ENCODE measurements at places on chromosomes 1 and 21.
A peak's percentile ranks its signal among the peaks of the same experiment; 100 is the strongest.

GRCh38 chr1:165717918-165718515 is 19.7 kb upstream of the ALDH9A1 start:
- no peak for DNase-seq

DNA sequence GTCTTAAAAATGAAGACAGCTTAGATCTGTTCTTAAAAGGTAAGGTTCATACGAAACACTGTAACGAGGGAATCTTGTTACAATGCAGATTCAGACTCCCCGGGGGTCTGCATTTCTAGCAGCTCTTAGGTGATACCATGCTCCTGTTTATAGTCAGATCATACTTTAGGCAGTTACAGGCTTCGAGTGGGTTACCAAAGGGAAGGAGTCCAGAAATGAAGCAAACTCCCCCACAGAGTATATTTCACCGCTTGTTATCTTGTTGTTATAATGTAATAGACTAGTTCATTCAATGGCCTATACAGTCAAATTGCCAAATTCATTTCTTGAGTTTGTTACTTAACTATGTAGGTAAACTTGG is 601.1 kb downstream of the USP25 start:
- DNase-seq, result no peak

DNA sequence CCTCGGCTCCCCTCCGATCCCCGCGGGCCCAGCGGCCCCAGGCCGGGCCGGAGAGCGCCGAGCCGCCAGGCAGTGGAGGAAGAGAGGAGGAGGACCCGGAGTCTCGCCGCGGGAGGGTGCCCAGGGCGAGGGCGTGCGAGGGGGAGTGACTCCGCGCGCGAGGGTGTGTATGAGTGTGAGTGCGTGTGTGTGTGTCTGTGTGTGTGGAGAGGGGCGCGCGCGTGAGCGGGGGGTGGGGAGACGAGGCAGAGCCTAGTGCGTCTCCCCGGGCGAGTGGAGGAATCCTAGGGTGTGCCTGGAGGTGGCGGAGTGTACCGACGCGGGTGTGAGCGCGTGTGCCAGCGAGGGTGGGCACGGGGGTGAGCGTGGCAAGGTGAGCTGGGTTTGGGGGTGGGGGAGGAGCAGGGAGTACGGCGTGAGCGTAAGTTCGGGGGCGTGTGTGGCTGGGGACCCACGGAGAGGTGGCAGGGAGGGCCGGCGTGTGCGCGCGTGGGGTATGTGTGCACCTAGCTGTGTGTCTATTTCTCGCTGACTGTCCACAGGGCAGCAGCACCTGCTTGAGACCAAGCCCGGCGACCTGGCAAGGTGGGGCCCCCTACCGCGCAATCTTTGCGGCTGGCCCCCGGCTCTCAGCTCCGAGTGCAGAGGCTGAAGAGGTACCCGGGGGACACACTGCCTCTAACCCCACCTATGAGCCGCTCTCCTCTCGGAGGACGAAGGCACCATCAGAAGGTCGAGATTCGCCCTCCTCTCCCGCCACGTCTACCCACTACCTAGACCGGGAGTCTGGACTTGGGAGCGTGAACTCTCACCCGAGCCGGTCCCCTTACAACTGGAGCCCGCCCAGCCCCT is 784 bp upstream of the KCND3 start:
- no peak for DNase-seq

DNA sequence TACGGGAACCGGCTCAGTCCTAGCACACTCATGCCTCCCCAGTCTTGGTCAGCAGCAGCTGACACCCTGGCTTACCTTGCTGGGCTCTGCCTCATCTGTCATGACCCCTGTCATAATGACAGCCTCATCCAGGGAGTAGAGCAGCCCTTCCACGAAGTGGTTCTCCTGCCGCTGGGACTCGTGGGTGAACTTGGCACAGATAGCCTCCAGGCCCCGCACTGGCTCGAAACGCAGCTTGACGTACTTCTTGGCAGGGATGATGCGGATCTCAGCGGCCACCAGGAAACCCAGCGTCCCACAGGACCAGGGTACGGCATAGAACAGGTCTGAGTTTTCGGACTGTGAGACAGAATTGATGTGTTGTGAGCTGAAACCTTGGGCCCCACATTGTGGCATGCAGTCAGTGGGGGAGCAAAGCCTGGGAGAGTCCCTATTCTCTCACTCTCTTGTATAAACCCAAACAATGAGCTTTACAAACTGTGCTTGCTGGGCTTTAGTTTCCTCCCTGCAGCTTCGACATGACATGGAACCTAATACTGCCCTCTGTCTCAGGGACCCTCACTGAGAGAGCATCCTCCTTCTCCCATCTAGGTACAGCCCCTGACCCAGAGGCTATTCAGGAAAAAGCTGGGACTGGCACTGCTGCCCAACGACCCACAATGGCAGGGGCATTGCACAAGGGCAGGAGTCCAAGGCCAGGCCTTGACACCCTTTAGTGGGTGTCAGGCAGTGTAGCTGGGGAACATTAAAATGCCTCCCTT is 15.5 kb downstream of the DHCR24 start:
- DNase-seq, result no peak

DNA sequence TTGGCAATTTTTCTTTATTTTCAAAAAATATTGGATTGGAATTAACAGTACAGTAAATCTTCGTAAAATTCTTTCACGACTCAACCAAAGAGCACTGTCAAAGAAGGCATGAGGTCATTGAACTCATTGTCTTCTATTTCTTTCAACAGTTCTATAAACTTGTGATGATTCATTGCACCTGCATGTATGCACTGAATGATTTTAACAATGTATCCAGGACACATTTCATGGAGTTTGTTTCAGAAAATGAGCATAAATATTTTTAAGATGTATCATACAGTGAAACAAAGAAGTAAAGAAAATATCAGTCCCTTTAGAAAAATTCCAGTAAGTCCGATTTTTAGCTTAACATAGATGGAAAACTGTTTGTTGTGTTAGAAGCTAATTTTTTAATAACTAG is 33.6 kb upstream of the CD34 start:
- DNase-seq, result no peak

- DNase-seq, result no peak
These were observed 470.2 kb downstream of the CAMTA1 start for GRCh38 chr1:7255303-7256058.

GRCh38 chr1:93614986-93615581 is 66.6 kb downstream of the BCAR3 start:
- DNase-seq, result no peak

DNA sequence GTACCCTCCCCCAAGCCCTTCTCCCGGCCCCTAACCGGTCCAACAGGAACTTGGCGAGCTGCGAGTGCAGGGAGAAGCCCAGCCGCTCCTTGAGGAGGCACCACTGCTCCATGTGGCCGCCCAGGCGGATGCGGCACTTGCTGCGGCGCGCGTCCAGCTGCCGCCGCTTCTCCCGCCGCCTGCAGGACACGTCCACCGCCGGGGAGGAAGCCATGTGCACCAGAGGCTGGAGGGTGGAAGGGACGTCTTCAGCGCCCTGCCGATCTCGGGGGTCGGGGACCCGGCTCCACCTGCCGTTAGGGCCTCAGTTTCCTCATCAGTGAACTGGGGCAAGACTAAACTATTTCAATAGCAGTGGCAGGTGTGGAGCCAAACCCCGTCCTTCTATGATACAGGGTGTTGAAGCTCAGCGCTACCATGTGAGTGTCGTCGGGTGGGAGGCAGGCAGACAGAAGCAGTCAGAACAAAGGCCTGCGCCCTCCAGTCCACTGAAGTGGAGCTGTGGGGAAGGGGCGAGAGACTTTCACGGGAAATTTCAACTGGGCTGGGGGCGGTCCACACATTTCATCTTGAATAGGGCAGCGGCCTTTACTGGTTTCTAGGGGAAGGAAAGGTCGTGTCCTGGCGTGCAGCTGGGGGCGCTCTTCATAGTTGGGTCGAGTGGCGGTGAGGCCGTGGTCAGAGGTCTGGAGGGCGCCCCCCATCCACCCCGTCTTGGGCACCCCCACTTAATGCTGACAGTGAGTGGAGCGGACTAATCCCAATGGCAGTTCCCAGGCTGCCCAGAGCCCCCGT is 592 bp downstream of the ZNF692 start:
- peak; percentile 54 for DNase-seq

GRCh38 chr1:45570631-45571030 is 13.2 kb upstream of the NASP start:
- no peak for DNase-seq

GRCh38 chr1:183604038-183604808 is 14.0 kb upstream of the NCF2 start:
- DNase-seq, result no peak

DNA sequence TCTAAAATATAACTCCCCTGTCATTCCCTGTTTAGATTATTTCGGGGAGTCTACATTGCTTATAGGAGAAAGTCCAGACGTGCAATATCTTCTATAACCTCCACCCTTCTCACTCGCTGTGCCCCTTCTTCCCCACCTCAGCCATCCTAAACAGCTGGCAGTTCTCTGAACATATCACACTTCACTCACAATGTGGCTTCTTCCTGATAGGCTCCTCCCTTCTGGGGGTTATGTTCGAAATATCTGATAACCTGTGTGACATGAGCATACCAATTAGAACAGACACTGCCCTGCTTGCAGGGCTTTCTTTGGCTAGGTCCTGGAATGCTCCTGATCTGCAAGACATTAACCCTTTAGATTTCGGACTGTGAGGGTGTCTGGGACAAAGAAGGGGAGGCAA is 274.6 kb downstream of the NFIA start:
- no peak for DNase-seq

GRCh38 chr1:229950020-229950419 is 117.0 kb upstream of the GALNT2 start:
- DNase-seq, result no peak

DNA sequence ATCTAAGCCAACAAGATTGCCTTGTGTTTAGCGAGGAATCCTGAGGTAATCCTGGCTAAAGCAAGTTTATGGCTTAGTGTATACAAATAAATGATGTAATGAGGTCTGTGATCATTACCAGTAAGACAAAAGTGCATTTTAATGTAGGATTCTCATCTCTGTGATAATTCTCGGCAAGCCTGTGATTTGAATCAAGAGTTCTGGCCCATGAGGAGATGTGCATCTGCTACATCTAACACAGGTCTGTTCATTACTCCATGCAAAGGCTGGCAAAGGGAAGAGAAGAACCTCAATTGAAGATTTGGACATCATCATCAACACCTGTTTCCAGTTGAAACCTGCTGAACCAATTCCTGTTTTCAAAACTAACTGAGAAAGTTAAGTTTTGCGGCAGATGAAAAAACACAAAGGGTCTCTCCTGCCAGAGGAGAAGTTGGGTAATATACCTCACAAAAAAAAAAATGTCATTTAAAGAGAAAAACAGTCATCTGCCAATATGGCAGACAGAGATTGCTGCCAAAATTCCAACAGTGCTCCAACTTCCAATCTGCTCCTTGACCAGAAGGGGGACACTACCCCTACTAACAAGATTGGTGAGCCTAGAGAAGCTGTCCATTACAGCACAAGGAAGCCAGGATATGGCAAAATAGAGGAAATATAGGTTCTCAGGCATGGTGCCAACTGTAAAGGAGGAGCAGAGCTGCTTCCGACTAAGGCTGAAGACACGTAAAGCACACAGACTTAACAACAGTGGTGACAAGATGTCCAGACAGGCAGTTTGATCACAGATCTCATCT is 453.7 kb downstream of the TTLL7 start:
- DNase-seq, result no peak

DNA sequence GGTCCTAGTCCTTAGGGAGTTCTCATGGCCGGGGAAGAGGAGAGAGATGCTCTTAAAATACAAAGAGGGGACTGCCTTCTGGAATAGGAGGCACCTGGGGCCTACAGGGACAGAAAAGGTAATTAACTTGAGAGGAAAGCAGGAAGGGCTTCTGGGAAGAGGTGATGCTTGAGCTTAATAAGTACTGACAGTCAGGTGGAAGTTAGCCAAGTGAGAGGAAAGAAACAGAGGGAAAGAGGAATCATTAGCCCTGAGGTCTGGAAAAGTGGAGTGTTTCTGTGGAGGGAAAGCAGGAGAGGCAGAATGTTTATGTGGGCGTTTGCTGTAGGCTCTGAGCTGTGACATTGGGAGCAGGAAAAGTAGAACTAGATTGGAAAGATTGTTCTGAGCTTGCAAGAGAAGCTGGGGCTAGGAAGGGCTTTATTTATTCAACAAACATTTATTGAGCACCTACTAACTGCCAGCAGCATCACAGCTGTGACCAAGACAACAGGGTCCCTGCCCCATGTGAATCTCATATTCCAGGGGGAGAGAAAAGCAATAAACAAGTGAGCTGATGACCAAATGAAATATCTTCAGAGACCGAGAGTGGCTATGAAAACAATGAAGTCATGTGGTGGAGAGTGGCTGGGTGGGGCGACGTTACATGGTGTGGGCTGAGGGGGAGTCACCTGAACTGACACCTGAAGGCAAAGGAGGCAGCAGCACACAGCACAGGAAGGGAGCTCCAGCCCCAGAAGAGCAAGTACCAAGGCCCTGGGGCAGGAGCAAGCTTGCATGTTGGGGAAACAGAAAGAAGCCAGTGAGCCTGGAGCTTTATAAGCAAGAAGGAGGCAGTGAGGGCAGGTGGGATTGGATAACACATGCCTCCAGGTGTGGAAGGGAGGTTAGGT is 4.4 kb upstream of the FNDC5 start:
- DNase-seq, result no peak

GRCh38 chr1:174157157-174157806 is 2.0 kb upstream of the RABGAP1L start:
- no peak for DNase-seq

DNA sequence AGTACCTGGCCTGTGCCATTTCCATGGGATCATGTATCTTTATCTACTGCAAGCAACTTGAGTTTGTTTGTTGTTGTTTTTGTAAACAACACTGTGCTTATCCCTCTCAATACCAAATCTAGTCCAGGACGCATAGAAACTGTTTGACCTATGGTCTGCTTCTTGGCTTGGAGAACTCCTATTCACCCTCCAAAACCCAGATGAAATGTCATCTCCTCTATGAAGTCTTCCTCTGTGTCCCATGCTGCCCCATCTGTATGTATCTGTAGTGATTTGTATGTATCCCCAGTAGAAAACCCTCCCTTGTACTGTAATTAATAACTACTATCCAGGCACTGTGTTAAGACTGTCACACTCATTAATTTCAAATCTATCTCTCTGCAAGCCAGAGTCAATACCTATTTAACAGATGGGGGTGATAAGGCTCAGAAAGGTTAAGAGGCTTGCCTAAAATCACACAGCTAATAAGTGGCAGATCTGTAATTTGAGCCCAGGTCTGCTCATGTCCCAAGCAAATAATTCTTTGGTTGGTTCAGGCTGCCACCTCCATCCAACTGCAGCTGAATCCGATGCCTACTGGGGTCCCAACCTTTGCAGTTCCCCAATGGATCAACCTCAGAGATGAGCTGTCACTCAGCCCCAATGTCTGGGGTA is 24.6 kb upstream of the ECE1 start:
- DNase-seq, result no peak

All from left renal cortex interstitium (tissue), 4 donors.